ENCODE measurements at places on chromosomes 12 and 14.

DNA sequence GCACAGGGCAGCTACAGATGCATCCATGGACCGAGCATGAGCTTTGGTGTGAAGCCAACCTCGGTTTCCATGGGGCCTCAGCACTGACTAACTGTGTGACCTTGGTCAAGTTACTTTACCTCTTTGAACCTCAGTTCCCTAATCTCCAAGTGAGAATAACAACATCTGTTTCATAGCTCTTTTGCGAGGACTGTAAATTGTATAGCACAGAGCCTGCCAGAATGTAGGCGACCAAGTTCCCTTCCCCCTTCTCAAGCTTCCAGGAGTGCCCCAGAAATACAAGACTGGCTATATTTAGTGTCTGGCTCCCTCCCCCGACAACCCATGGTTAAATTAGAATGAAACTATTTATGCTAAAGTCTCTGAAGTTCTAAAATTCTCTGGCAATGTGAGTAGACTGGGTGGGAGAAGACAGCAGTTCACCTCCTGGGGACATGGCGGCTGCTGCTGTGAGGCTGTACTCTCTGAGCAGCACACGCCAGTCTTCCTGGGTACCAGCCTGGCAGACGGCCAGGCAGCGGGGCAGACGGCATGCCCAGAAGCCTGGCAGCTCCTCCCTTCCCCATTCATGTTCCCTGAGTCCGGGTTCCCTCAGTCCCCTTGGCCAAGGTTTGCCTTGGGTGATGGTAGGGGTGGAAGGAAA, 22.0 kb upstream of the TMED10 start:
- peak; percentile 40 for DNase-seq

DNA sequence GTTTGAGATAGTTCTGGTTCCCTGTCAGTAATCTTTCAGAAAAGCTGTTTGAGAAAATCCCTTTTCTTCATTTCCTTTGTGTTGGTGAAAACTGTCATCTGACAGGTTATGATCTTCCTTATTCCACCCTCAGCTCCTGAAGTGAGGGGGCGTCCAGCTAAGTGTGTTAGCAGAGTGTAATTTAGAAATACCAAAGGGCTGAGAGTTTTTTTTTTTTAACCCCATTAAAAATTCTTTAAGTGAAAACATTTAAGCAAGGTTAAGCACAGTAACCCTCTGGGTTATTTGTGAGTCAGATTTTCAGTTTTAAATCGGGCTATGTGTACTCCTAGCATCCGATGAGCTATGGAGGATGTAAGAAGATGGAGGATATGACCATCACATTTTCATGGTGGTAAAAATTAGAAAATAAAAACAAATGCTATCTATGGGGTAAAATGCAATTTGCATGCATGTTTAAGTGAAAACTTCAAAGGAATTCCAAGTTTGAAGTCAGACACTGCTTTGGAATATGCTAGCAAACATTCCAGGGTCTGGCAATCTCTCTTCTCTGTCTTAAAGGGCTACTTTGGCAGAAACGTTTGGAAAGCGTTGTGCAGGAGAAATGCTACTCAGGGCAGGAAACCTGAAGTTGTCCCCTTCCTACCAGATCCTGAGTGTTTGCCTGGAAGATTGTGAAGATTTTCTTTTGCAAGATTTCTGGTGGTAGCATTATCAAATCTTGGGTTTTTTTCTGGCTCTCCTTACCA, 197.0 kb upstream of the PRICKLE1 start:
- DNase-seq, result peak; percentile 35

DNA sequence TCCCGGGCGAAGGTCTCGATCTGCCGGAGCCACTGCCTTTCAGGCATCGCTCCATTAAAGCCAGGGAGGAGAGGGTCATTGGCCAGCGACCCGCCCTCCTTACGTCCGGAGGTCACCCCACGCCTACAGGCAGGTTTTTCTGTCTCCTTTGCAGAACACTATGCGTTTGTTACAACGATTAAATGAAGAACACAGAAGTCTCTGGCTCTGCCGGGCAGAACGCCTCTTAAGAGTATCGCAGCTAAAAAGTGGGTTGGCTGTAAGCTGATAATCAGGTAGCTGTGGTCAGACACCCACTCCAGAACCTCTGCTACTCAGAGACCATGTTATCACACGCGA, 15.0 kb downstream of the OTX2 start:
- DNase-seq, result no peak

GRCh38 chr12:25829192-25829591, 129.3 kb upstream of the RASSF8 start:
- peak; percentile 91 for DNase-seq

- DNase-seq, result peak; percentile 89
These were observed 187.9 kb downstream of the EPS8 start for GRCh38 chr12:15601210-15601800.

DNA sequence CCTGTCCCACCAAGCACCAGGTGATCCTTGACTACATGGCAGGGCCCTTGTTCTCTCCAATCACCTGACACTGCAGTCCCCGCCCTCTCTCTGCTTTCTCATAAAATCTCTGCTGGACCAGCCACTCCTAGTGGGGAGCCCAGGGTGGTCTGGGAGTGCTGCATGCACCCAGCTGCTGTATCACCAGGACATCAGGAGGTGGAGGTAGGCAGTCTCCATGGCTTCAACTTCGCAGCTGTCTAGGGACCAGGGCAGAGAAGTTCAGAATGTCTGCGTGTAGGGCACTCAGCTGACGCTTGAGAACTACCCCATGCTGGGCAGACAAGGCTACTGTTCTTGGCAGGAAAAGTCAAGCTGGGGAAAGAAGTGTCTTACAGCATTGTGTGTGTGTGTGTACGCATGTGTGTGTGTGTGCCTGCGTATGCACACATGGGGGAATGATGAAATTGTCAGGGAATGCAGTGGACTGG, 2.6 kb downstream of the WSCD2 start:
- no peak for DNase-seq

DNA sequence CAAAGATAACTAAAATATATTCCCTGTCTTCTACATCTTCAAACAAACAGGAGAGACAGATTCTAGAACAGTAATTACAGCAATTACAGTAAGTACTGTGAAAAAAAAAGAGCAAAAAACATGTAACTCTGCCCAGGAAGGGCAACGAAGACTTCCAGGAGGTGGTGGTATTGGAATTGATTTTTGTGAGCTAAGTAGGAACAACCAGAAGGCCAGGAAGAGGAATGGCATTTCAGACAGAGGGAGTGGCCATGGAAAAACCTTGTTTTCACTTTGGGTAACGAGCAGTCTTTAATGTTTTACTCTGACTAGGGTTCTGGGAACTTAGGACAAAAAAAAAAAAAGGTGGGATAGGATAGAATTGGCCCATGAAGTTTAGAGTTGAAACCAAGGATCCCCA, 196.3 kb upstream of the PLEKHG7 start:
- no peak for DNase-seq

- no peak for DNase-seq
These were observed 304.8 kb upstream of the ATP2B1 start for GRCh38 chr12:90013409-90013808.

- DNase-seq, result no peak
These were observed 7.8 kb downstream of the NIN start for GRCh38 chr14:50823051-50823761.

DNA sequence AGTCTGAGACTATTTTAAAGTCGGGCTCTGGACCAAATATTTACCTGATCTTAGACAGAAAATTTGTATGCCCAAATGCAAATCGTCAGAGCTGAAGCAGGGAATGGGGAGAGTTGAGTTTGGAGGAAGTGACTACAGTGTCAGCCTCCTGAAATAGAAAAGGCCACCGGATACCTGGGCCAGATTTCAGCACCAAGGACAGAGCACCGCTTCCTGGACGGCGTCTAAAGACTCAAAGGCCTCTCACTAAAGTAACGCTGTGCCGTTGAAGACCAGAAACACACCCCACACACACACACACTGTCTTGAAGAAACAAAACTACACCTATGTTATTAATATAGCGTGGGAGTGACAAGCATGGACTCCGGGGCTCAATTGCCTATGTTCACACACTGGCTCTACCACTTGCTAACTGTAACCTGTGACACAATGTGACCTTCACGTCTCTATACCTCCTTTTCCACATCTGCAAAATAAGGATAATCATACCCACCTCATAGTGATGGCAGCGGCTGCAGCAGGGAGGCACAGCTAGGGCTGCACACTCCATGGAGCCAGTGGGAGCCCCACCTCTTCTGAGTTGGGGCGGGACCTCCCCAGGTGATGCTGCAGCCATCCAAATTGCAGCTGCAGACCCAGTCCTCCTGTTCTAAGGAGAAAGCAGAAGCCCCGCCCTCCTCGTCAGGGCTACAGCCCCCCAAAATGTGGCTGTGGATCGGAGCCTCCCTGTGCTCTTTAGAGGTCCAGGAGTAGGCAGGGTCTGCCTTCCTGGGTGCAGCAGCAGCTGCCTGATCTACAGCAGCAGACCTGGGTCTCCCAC, 35.6 kb downstream of the KRT76 start:
- peak; percentile 53 for DNase-seq

GRCh38 chr12:45409966-45410365, 194.1 kb downstream of the ANO6 start:
- peak; percentile 82 for DNase-seq

- DNase-seq, result no peak
These were observed 15.8 kb downstream of the FOXA1 start for GRCh38 chr14:37579274-37579673.

Measured in fibroblast of skin of abdomen (primary cell).